Activated naive CD4-positive, alpha-beta T cell treated with anti-CD3 and anti-CD28 coated beads, Interleukin-2, amount 10 ng/mL, durations not matched to agents 7 days and 5 days (primary cell): ENCODE measurements at places on chromosomes 16 and 17.

DNA sequence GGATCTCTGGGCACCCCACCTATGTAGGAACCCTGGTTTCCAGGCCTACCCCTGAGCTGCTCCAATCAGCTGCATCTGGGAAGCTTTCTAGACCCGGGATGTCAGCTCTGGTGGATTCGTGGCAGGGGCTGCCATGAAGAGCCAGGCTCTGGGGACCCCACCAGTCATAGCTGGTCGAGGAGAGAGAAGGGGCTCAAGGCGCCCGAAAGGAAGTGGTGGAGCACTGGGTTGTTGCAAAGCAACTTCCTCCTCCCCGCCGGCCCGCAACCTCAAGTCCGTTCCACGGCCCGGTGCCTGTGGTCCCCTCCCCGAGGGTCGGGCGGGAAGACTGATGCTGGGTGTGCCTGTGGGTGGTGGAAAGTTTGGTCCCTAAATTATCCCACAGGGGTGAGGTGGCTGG is 10.2 kb downstream of the TBKBP1 start:
- DNase-seq, result peak; percentile 32

DNA sequence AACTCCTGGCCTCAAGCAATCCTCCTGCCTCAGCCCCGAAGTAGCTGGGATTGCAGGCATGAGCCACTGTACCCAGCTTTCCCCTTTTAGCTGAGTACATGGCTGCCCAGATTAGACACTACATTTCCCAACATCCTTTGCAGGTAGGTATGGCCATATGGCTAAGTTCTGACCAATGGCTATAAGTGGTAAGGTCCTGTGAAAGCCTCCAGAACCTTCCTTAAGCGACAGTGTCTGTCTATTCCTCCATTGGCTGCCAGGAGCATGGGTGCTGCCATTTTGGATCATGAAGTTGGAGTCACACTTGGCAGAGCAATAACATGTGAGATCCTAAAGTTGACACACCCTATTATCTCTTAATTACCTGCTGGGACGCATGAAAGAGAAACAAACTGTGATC is 24.4 kb upstream of the CRHR1 start:
- DNase-seq, result no peak

DNA sequence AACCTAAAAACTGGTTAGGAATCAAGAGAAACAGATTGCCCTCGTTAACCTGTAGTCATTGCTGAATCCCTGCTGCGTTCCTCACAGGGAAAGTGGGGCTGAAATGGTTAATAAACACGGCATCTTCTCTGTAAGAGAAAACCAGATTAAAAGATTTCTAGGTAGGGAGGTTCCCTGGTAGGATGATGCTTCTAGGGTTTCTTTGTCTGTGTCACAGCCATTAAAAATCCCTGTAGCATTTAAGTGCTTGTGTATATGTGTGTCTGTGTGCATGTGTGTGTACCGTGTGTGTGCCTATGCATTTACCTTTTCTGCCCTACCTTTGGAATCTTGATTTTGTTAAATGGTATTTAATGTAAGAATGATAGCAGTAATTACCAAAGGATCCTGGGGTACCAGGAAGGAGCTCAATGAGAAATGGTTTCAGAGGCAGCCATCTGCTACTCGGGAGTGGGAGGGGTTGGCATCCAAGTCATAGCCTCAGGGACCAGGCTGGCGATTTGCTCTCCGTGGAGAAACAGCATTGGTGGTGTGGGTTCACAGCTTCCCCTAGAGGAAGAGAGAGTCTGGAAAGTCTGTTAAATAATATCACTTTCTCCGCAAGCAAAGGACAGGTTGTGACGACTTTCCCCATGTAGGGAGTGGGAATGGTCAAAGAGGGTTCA is 177.1 kb downstream of the HS3ST4 start:
- no peak for DNase-seq

DNA sequence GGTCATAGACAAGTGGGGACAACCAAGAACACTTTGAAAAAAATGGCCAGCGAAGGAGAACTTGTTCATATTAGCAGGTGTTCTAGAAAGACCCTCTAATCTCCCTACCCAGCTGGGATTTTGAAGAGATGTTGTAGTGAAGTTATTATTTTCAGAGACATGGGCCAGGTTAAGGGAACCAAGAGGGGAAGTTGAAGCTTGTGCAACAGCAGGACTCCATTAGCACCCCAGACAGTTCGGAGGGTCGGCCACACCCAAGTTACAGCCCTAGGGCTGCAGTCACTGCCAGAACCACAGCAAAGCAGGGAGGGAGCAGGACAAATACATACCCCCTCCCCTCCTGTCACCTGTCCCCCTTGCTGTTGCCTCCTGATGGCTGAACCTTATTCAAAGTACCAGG is 42.3 kb downstream of the WSB1 start:
- DNase-seq, result no peak

DNA sequence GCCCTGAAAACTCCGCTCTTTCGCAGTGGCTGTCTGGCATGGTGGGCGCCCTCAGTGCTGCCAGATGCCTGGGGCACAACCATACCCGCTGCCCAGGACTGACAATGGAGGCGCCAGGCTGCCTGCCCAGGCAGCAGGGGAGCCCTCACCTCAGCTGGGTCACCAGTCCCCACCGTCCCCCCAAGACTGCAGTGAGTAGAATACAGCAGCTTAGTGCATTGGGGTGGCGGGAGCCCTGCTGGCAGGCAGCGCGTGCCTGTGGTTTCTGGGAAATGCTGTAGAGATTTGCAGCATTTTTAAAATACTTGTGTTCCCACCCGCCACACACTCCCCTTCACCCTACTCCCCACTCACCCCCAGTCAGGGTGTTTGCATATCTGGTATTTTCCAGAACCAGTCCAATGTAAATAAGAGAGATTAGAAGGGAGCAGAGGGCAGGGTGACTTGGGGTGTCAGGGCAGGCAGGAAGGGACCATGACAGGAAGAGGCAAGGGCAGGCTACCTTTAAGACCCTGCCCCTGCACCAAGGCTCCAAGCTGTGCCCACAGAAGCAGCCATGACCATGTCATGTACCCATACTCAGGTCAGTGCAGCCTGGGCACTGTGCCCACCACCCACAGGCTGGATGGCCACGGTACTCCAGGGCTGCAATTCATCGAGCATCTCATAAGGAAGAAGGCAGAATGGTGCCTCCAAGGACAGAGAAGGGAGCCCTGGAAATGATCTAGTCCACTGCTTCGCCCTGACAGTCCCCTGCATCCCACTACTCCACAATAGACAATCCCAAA is 21.5 kb downstream of the MYO18A start:
- no peak for DNase-seq

DNA sequence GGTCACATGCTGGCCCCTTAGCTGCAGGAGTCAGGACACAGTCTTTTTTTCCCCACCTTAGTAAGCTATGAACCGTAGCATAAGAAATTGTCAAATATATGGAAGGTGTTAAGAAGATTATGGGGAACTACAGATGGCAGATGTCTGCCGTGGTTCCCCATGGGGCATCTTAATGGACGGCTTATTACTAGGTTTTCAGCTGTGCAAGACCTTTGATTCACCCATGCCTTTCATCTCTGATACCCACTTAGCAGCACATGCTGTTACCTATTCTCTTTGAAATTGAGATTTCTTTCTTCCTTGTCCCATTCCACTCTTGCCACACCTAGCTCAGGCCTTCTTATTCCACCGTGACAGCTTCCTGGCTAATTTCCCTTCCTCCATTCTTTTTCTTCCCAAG is 70.7 kb downstream of the RPTOR start:
- DNase-seq, result no peak

DNA sequence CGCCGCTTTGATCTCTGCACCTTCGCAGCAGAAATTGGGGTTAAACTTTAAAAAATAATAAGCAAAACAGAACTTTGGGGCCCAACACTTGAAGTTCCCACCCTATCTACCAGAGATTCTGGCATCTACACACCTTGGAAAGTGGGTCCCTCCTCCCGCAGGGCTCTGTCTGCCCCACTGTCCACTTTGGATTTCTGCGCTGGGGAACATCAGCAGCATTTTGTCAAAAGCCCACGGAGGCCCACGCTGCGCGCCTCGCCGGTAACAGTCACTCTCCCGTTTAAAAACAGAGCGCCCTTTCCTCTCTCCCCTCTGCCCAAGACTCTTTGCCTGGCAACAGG is 725 bp upstream of the WNT9B start:
- DNase-seq, result no peak

DNA sequence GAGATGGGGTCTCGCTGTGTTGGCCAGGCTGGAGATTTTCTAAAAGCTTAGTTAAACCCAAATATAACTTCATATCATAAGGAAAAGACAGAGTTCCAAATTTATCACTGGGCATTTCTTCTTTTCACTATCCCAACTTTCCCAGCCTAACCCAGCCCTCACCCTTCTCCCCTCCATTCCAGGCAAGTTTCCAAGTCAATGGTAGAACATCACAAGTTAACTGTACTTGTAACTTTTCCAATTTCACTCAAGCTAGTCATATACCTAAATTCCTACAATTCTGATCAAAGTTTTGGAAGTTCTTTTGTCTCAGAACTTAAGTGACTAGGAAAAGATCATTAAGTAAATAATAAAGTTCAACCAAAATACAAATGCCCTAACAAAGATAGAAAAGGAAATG is 61.2 kb downstream of the USP32 start:
- no peak for DNase-seq

GRCh38 chr17:75778861-75779249 is 5.8 kb upstream of the UNK start:
- DNase-seq, result peak; percentile 84
